Immature natural killer cell (primary cell): ENCODE measurements at places on chromosomes 6 and 20.
A peak's percentile ranks its signal among the peaks of the same experiment; 100 is the strongest.

GRCh38 chr6:15503346-15503680 is 159.5 kb downstream of the DTNBP1 start:
- H3K4me1 ChIP-seq: peaks cover 47% of the 10 kb centered on the region
- H3K27me3 ChIP-seq: peaks cover 16% of the 10 kb centered on the region
- H3K4me3 ChIP-seq: no peak overlapping the region
- H3K27ac ChIP-seq: no peak overlapping the region

DNA sequence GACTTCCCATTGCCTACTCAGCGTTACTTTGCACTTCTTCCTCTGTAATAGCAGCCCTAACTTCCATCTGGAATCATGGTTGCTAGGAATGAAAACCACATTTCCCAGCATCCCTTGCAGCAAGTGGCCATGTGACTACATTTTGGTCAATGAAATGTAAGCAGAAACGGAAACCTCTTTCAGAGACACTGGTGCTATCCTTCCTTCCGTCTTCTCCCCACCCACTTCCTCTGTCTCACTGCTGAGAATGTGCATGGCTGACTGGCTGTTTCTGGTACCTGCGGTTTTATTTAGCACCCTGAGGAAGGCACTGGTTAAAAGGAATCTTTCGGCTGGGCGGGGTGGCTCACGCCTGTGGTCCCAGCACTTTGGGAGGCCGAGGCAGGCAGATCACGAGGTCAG is 107.4 kb downstream of the SCML4 start:
- H3K4me3 ChIP-seq: peak overlapping the region; percentile 64
- H3K27ac ChIP-seq: peak overlapping the region; percentile 91
- H3K4me1 ChIP-seq: peaks cover 59% of the 10 kb centered on the region
- H3K36me3 ChIP-seq: peaks cover 37% of the 10 kb centered on the region
- peak; percentile 90 for DNase-seq

GRCh38 chr6:153125032-153125431 is 6.0 kb downstream of the RGS17 start:
- H3K4me3 ChIP-seq: no peak overlapping the region
- H3K36me3 ChIP-seq: peaks cover 10% of the 10 kb centered on the region
- peaks cover 3% of the 10 kb centered on the region for H3K27me3 ChIP-seq
- no peak for DNase-seq

GRCh38 chr6:164628302-164628931 is 681.0 kb downstream of the C6orf118 start:
- no peak overlapping the region for H3K4me3 ChIP-seq
- H3K36me3 ChIP-seq: no peaks in the 10 kb centered on the region
- no peaks in the 10 kb centered on the region for H3K27me3 ChIP-seq
- H3K27ac ChIP-seq: no peak overlapping the region
- DNase-seq: no peak
- no peaks in the 10 kb centered on the region for H3K4me1 ChIP-seq

DNA sequence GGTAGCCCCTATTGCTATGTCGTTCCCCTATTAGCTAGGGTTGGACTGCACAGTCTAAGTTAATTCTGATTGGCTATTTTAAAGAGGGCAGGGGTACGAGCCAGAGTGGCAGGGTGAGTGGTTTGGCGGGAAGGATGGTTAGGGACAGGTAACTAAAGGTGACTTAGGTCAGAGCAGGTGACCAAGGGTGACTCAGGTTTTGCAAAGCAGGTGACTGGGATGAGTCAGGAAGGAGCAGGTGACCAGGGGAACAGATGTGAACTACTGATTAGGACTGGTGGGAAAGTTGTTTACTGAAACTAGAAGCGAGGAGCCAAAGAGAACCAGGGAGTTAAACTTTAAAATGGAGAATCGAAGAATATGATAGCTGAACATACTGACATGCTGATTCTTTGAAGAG is 295.2 kb downstream of the GJA1 start:
- H3K4me3 ChIP-seq: no peak overlapping the region
- no peaks in the 10 kb centered on the region for H3K36me3 ChIP-seq
- no peak for DNase-seq
- no peaks in the 10 kb centered on the region for H3K27me3 ChIP-seq

DNA sequence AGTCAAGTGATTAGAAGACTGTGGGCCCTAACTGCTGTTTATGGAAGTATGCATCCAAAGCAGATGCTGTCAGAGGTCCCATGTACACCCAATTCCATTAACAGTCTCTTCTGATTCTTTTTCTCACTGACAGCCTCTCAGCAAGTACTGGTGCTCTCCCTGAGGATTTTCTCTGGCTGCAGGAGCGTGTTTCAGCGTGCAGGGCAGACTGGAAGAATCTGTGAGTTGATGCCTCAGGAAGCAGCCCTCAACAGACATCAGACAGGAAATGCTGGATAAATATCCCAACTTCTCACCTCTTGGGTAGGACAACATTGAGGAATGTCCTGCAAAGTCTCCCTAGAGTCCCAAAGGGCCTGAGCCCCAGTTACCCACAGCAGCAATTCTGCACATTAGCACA is 40.8 kb downstream of the ANKEF1 start:
- H3K27ac ChIP-seq: no peak overlapping the region
- H3K36me3 ChIP-seq: no peaks in the 10 kb centered on the region
- no peaks in the 10 kb centered on the region for H3K4me1 ChIP-seq

DNA sequence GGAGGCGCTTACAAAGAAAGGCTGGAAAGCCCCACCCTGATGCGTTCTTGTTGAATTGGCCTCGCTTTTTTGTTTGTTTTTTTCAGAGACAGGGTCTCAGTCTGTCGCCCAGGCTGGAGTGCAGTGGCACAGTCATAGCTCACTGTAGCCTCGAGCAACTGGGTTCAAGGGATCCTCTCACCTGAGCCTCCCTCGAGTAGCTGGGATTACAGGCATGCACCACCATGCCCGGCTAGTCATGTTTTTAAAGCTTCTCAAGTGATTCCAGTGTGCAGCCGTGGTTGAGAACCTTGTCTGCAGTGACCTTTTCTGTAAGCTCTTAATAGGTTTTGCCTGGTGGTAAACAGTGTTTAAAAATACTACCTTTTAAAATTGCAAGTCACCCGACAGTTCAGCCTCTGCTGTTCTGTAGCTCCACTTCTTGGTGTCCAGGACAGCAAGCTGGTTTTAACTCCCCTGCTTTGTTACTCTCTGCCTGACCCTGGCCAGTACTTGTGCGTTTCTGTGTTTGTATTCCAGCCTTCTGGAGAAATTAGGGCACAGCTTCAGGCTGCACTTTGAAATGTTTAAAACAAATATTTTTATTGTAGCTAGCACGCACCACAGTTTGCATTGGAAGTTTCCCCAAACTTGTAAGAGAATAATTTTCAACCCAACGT is 54.4 kb downstream of the KDM1B start:
- DNase-seq: no peak
- no peak overlapping the region for H3K27ac ChIP-seq
- no peaks in the 10 kb centered on the region for H3K27me3 ChIP-seq
- H3K4me1 ChIP-seq: no peaks in the 10 kb centered on the region
- H3K36me3 ChIP-seq: peaks cover 63% of the 10 kb centered on the region
- no peak overlapping the region for H3K4me3 ChIP-seq

DNA sequence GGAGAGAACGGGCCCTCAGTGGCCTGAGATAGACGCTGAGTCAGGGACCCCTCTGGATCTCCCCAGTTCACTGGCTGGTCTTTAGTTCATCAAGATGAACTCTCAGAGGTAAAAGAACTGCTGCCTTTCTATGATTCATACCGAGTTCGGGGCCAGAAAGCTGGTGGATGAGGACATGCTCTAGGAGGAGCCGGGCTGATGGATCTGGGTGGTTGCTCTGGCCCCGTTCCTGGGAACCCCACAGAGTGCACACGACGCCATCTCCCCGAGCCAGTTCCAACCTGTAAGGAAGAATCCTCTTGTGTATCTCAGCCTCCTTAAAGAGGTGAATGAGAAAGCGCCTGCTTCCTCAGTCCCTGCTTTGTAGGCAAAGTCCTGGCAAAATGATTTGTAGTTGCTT is 142.6 kb upstream of the PDE10A start:
- H3K36me3 ChIP-seq: peaks cover 3% of the 10 kb centered on the region
- peaks cover 3% of the 10 kb centered on the region for H3K27me3 ChIP-seq
- H3K4me3 ChIP-seq: no peak overlapping the region
- no peak overlapping the region for H3K27ac ChIP-seq
- H3K4me1 ChIP-seq: no peaks in the 10 kb centered on the region

DNA sequence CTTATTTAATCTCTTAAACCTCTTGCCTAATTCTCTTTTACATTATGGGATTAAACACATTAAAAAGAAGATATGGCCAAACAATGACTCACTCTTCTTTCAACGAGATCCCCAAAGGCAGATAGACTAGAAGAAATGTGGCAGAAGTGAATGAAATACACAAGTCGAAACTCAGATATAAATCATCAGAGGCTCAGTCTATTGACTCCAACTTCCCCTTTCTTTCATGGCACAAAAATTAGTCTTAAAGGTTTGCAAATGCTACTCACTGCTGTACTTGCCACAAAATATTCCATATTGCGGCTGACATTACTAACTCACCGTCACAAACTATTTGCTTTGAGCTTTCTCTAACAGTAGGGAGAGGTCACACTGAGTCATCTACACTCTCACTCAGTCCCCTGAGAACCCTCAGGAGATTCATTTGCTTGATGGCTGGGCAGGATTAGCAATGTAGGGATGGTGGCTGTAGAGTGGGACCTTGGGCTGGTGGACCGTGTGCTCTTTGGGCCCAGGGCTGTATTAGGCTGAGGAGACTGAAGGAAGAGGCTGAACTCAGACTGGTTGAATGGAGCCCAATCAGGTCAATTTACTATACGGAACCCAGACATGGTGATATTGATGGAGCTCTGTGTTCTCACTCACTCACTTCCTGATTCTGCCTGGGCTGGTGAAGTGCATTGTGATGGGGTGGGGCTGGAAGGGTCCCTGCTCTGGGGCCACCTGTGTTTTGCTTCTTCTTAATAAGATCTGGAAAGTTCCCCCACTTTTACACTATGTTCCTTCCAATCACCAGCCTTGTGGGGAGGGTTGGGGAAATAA is 42.8 kb upstream of the UBR2 start:
- H3K4me1 ChIP-seq: no peaks in the 10 kb centered on the region
- no peaks in the 10 kb centered on the region for H3K36me3 ChIP-seq
- H3K27me3 ChIP-seq: peaks cover 2% of the 10 kb centered on the region

DNA sequence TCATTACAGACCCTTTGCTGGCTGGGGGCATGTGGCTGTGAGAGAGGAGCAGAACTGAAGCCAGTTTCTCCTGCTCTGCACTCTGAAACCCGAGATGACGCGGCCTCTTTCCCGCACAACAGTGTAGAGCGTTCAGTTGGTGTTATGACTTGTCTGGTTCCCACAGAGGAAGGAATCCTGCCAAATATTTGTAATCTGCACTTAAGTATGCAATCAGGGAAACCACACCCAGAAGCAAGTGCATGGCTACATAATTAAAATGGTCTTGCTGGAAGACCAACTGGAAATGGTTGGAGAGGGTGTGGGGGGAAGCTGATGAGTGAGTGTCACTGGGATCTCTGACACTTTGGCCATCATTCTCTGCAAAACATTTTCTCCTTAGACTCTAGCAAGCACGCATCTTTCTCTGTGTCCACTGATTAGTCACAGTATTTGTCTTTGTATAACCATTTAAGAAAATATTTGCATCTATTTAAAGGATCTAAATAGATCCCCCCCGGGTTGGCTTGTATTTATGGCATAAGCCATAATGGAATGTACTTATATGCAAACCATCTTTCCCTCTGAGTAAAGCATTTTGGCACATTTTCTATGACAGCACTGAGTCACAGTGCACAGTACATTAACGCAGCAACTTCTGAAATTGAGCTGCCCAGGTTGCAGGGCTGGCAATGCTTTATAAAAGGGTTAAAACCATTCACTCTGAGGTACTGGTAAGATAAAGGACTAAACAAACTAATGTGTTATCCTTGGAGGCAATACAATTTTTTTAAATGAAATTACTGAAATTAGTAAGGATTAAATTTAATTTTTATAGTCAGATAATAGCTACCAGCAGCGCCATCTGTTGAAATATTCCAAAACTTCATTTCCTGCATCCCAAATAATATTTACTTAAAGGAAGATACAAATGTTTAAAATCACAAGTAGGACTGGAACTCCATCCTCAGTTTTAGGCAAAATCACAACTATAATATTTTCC is 76.7 kb downstream of the FOXC1 start:
- H3K27ac ChIP-seq: no peak overlapping the region
- DNase-seq: no peak
- H3K27me3 ChIP-seq: no peaks in the 10 kb centered on the region
- no peaks in the 10 kb centered on the region for H3K4me1 ChIP-seq

DNA sequence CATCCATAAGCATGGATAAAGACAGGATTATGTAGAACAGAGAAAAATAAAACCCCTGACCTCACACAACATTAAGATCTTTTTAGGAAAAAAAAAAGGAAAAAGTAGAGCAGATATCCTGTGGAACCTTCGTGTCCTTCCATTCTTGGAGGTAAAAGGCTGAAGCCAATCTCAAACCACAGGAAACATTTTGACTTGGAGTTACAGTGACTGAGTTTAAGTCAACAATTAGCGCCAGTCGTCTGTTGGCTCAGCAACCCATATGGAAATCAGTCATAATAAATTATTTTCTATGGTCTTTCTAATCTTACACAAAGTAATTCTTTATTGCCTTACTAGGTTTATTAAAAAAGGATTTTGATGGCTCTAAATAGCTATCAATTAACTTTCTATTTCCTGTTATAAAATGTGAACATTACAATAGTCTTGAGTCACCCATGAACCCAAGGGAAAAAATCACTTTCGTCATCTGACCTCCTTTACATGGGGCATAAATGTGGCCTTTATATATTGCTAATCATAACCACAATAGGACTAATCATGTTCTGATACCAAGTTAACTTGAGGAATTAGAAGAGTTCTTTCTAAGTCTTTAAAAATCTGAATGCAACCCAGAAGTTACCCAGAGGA is 592.9 kb downstream of the TFAP2B start:
- DNase-seq: no peak
- H3K36me3 ChIP-seq: no peaks in the 10 kb centered on the region
- no peak overlapping the region for H3K4me3 ChIP-seq
- H3K27me3 ChIP-seq: no peaks in the 10 kb centered on the region

- peaks cover 93% of the 10 kb centered on the region for H3K4me1 ChIP-seq
- H3K27me3 ChIP-seq: peaks cover 38% of the 10 kb centered on the region
- peak overlapping the region; percentile 98 for H3K4me3 ChIP-seq
- DNase-seq: no peak
Observed at GRCh38 chr20:49281059-49281912, 3.4 kb upstream of the ZNFX1 start.

GRCh38 chr6:119960036-119960435 is 610.5 kb upstream of the MAN1A1 start:
- H3K4me3 ChIP-seq: no peak overlapping the region
- no peak overlapping the region for H3K27ac ChIP-seq
- no peak for DNase-seq
- no peaks in the 10 kb centered on the region for H3K4me1 ChIP-seq
- no peaks in the 10 kb centered on the region for H3K27me3 ChIP-seq
- no peaks in the 10 kb centered on the region for H3K36me3 ChIP-seq

- no peak for DNase-seq
- H3K4me1 ChIP-seq: no peaks in the 10 kb centered on the region
- H3K27ac ChIP-seq: no peak overlapping the region
- H3K4me3 ChIP-seq: no peak overlapping the region
Observed at GRCh38 chr20:44367746-44368145, 12.2 kb downstream of the HNF4A start.

GRCh38 chr6:74742793-74743508 is 462.9 kb downstream of the COL12A1 start:
- H3K27me3 ChIP-seq: no peaks in the 10 kb centered on the region
- H3K27ac ChIP-seq: no peak overlapping the region
- no peaks in the 10 kb centered on the region for H3K36me3 ChIP-seq
- no peak for DNase-seq
- no peak overlapping the region for H3K4me3 ChIP-seq

GRCh38 chr6:41280381-41281057 is 6.0 kb downstream of the TREM1 start:
- H3K27me3 ChIP-seq: peaks cover 21% of the 10 kb centered on the region
- no peak for DNase-seq
- H3K27ac ChIP-seq: no peak overlapping the region
- peaks cover 12% of the 10 kb centered on the region for H3K4me1 ChIP-seq
